ENCODE measurements at places on chromosomes 2 and 18. TPM values are rescaled to one million over a fixed set of nuclear protein-coding genes. Genes with fewer than 3 reads are reported as not detected.

The M1AP gene
- not detected for total RNA-seq

The FAM124B gene
- total RNA-seq, result 13.3 TPM

The RUFY4 gene
- total RNA-seq, result not detected

The CAPN14 gene
- under 0.01 TPM for total RNA-seq

The TMEM247 gene
- not detected for total RNA-seq

The NMUR1 gene
- total RNA-seq, result not detected

The OR6B2 gene
- not detected for total RNA-seq

The ATP6V1B1 gene
- total RNA-seq, result not detected

The ST6GAL2 gene
- total RNA-seq, result under 0.01 TPM

The CAVIN2 gene
- 252 TPM for total RNA-seq

The LCT gene
- total RNA-seq, result not detected

The POMC gene
- 0.99 TPM for total RNA-seq

The ABCG5 gene
- not detected for total RNA-seq

The ABCB11 gene
- not detected for total RNA-seq

The TBR1 gene
- under 0.01 TPM for total RNA-seq

The FLACC1 gene
- 0.60 TPM for total RNA-seq

Measured in lung microvascular endothelial cell (primary cell).